Natural killer cell (primary cell): ENCODE measurements at places on chromosomes 2 and 18. TPM values are rescaled to one million over a fixed set of nuclear protein-coding genes. Genes with fewer than 3 reads are reported as not detected.

DNPEP gene
- 103 TPM for total RNA-seq

AKAIN1 gene
- total RNA-seq: not detected

RUFY4 gene
- total RNA-seq: 1.8 TPM

ZNF521 gene
- 0.19 TPM for total RNA-seq

CD207 gene
- total RNA-seq: not detected

DNA sequence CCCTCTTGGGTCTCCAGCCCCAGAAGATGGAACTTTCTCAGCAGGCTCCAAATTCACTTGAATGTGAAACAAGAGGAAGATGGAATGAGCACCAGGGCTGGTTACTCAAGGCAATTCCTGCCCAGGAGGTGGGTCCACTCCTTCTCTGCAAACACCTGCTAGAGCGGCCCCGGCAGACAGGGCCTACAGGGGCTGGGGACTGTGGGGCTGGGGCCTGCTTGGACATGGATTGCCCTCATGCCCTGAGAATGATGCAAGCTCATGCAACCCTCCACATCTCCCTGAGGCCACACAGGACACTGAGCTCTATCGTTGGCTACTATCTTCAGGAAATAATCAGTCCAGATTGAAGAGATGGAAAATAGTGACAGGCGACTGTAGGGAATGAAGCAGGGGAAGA, 39.1 kb downstream of the TFCP2L1 start:
- DNase-seq: no peak

- DNase-seq: no peak
Measured at GRCh38 chr2:202726070-202726469, 91.3 kb downstream of the FAM117B start.

DNA sequence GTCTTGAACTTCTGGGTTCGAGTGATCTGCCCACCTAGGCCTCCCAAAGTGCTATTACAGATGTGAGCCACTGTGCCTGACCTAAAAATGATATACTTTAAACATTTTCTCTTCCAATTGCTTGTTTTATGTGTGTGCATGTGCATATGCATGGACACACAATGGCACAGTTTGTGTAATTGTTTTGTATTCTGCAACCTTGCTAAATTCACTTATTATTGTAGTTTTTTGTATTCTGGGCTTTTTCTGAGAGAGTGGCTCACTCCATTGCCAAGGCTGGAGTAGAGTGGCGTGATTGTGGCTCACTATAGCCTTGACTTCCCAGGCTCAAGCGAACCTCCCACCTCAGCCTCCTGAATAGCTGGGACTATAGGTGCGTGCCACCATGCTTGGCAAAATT, 8.1 kb downstream of the HAT1 start:
- DNase-seq: no peak

DNA sequence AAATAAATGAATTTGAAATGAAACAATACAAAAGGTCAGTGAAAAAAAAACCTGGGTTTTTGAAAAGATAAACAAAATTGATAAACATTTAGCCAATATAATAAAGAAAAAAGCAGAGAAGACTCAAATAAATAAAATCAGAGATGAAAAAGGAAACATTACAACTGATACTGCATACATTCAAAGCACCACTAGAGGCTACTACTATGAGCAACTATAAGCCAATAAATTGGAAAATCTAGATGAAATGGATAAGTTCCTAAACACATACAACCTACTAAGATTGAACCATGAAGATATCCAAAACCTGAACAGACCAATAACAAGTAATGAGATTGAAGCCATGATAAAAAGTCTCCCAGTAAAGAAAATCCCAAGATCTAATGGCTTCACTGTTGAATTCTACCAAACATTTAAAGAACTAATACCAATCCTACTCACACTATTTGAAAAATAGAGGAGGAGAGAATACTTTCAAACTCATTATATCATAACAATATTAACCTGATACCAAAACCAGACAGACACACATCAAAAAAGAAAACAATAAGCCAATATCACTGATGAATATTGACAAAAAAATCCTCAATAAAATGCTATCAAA, 80.8 kb upstream of the CERS6 start:
- no peak for DNase-seq

GRCh38 chr2:1798115-1798784, 53.9 kb upstream of the PXDN start:
- DNase-seq: no peak

- DNase-seq: no peak
Measured at GRCh38 chr2:46296216-46296839, 879 bp upstream of the EPAS1 start.

GRCh38 chr2:119407430-119408220, 24.0 kb upstream of the TMEM37 start:
- no peak for DNase-seq

DNA sequence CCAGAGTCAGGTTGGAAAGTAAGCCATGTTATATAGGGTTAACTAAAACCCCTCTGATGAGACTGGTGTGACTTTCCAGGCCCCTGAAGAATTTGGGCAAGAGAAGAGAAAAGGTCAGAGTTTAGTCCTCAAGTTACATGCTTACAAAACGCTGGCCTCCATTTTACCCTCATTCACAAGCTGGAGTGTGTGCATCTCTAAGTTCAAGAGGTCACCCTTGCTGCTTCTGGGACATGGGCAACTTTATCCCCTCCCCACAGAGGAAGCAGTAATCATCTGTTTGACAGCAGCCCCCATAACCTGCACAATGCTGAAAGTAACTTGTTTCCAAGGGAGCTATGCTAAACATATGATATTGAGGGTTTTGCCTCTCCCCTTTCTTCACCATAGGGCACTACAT, 85.2 kb upstream of the CCDC195 start:
- no peak for DNase-seq

DNA sequence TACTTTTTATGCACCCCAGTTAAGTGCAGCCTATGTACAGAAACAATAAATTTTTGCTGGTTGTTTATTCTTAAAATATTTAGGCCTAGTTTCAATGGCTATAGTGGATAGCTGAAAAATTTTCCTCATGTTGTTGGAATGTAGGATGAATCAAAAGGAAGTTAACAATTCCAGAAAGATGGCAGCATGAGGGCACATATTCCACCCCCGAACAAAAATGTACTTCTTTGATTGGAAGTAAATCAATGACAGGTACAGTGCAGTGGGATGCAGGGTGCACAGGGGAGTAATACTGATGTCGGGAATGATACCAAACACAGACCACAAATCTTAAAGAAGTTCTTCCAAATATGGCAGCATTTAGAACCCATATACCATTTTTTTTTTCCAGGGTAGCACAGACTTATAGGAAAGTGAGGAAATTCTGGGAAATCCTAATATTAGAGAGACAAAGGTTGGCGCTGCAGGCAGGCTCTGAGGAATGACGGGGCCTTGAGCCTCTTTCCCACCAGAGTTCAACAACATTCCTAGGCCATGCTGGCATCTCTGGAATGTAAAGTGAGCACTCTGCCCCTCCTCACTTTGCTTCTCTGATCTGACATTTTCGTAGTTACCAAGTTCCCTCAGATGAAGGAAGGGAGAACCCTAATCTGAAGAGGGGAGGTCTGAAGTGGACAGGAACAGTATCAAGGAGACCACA, 36.6 kb upstream of the IKZF2 start:
- no peak for DNase-seq

DNA sequence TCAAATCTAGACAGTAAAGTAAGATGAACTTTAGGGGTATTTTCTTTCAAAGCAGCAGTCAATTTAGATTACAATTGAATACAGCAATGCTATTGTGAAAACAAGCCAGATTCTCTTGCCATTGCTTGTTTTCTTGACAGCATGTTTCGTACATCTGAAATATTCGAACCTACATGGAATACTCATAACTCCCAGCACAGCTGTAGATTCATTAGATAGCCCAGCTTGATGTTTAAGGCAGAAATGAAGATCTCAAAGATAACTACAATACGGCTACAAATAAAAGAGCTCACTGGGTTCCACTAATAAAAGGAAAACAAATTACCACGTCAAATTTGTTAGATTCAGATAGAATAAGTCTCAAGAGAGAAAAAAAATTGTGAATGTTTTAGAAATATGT, 208.8 kb downstream of the WDPCP start:
- DNase-seq: no peak

DNA sequence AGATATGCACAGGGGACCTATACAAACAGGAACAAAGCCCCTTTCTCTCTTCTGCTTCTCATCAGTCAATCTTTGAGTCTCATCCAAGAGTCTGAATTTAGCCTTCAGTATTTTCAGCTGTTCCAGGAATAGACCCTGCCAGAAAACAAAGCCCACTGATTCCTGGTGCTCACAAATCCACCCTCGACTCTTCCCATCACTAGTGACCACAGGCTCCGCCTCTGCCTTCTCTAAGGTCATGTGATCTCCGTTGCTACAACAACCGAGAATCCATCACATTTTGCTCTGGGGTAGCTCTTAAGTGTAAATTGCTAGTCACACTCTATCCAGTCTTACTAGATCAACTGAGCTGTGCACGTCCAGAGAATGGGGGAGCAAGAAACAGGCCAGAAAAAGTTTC, 46.4 kb upstream of the SPTBN1 start:
- DNase-seq: no peak

- no peak for DNase-seq
Measured at GRCh38 chr2:16393500-16394071, 272.0 kb downstream of the CYRIA start.
